Kasumi-1 (cell line): ENCODE measurements at places on chromosomes 3 and 15.
A peak's percentile ranks its signal among the peaks of the same experiment; 100 is the strongest.

DNA sequence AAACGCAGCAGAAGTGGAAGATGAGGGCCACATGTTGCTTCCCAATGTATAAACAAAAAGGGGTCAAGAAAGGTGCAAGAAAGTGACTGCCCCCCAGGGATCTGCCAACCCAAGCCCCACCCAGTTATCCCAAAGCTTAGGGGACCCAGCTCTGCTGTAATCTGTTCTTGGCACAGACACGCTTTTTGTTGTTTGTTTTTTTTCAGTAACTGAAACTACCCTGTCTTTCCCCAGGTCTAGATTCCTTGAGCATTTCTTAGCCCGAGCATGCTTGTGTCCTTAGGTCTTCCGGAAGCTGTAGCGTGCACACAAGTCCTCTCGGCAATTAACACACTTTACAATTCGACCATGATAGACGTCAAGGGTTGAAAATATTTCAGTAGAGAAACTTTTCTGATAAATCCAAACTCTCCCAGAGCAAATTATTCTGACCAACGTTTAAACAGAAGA, 8.5 kb upstream of the PPARG start:
- DNase-seq = no peak

GRCh38 chr3:71784914-71785531, at the start of gene PROK2:
PROK2 (minus strand) TSS chr3:71785148; CDS start chr3:71785052, 96 bp downstream.
- DNase-seq = no peak

- DNase-seq = no peak
Measured at GRCh38 chr3:16455001-16455400, 58.5 kb downstream of the RFTN1 start.

GRCh38 chr15:20106026-20106425, 435.6 kb downstream of the GOLGA6L6 start:
- no peak for DNase-seq

GRCh38 chr15:86163816-86164215, 84.1 kb downstream of the AGBL1 start:
- DNase-seq = no peak

- DNase-seq = no peak
Measured at GRCh38 chr3:71910108-71910507, 125.2 kb upstream of the PROK2 start.

DNA sequence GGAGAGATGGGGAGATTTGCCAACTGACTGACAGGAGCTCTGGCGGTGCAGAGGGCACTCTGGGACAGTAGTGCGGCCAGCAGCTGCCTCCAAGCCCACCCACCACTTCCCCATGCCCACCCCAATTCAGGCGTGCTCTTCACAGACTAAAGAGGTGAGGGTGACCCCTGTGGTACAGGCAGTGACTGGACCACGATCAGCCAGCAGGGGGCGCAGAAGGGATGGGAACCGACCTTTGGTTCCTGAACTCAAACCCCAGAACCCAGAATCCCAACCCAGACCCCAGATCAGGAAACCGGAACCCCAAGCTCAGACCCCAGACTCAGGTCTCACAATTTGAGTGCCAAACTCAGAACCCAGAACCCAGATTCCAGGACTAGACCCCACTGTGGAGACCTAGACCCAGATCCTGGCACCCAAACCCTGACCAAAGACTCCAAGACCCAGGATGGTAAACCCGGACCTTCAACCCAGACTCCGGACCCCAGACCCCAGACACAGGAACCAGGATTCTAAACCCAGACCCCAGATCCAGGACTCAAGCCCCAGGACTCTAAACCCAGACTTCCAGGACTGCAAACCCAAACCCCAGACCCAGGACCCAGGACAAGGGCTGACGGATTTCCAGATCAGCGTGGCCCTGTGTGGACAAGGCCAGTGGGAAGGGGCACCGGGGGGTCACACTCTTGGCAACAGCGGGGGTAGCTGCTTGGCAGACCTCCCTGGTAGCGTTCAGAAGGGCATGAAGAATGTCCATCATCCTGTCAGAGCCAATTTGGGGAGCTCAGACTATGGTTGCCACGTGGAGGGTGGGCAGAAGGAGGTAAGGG, 3.7 kb upstream of the MYL3 start:
- DNase-seq = peak; percentile 26

DNA sequence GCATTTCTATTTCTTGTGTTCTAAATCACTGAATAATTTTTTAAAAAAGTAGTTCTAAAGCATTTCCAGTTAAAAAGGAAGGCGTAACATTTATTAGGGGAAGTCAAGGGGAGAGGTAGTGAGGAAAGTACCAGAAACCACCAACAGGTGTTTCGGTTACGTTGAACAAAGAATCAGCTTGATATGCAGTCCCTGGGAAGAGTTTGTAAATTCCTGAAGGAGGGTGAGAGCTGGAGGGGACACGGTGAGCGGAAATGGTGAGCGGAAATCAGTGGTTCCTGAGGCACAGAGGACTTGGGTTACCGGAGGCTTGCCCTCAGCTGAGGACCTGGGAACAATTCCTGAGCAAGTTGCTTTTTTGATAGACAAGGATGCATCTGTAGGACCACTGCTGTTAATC, 17.8 kb downstream of the MAP2K1 start:
- no peak for DNase-seq

- no peak for DNase-seq
Measured at GRCh38 chr3:197495059-197495455, 60.7 kb downstream of the BDH1 start.

GRCh38 chr3:115712871-115713270, 89.6 kb downstream of the GAP43 start:
- DNase-seq = no peak

DNA sequence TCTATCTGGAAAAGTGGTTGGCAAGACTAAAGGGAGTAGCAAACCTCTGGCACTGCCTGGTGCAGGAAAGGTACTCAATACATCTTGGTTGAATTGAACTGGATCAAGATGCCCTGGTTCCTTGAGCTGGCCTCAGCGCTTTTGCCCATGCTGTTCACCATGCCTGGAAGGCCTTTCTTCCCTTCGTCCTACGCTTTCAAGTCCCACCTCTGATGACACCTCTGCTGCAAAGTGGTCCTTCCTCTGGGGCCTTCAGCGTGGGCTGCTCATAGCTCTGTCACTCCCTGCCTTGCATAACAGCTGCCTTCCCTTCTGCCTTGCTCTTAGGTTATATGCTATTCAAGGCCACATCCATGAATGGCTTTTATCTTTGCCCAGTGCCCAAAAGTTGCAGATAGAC, 23.0 kb downstream of the ITGA11 start:
- no peak for DNase-seq

- no peak for DNase-seq
Measured at GRCh38 chr3:195597229-195597628, 13.5 kb upstream of the APOD start.

DNA sequence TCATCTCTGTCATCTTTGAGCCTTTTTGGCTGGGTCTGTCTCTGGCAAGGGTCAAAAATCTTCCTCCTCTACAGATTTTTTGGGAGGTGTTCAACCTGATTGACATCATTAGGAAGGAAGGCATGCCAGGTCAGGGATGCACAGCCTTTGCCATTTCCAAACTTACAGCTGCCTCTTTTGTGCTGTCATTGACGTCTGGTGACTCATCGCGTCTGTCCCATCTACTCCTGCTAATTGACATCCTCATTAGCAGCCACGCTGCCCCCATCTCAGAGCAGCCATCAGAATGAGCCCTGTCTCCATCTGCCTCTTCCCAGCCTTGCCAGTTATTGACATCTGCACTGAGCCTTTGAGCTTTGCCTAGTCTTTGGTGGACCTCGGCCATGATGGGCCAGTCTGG, 53.0 kb downstream of the PDIA5 start:
- no peak for DNase-seq
